ENCODE measurements at places on chromosomes 7 and 10. TPM values are rescaled to one million over a fixed set of nuclear protein-coding genes. Genes with fewer than 3 reads are reported as not detected.

Gene CYP3A5
- 1.5 TPM for total RNA-seq

Gene SVIL
- total RNA-seq = 23.9 TPM

Gene MMP21
- 0.03 TPM for total RNA-seq

Gene MOGAT3
- total RNA-seq = not detected

Gene CCL24
- not detected for total RNA-seq

Gene ADGRA1
- total RNA-seq = 0.03 TPM

Gene FAM24B
- 16.3 TPM for total RNA-seq

Gene FAM13C
- total RNA-seq = 0.28 TPM

Gene HGF
- 0.13 TPM for total RNA-seq

Gene BMI1
- total RNA-seq = 41.1 TPM

Gene ABCA13
- 0.01 TPM for total RNA-seq

Gene PON1
- 0.28 TPM for total RNA-seq

Gene SMC3
- 44.0 TPM for total RNA-seq

Gene AKR1C4
- 0.18 TPM for total RNA-seq

Gene SKAP2
- 17.4 TPM for total RNA-seq

Gene BMPER
- 7.6 TPM for total RNA-seq

Gene PON3
- 29.1 TPM for total RNA-seq

Gene CYP2C19
- total RNA-seq = not detected

Gene SYCE1
- not detected for total RNA-seq

Measured in A549 treated with DMSO at 1 μM for 4 hours (cell line).